Stimulated activated CD4-positive, alpha-beta T cell treated with anti-CD3 and anti-CD28 coated beads, Interleukin-1b, Interleukin-23, amount 100 ng/mL, for 48 hours (primary cell): ENCODE measurements at places on chromosomes 7 and 10.

- no peak for DNase-seq
Observed at GRCh38 chr10:110652475-110653118, 8.5 kb downstream of the RBM20 start.

DNA sequence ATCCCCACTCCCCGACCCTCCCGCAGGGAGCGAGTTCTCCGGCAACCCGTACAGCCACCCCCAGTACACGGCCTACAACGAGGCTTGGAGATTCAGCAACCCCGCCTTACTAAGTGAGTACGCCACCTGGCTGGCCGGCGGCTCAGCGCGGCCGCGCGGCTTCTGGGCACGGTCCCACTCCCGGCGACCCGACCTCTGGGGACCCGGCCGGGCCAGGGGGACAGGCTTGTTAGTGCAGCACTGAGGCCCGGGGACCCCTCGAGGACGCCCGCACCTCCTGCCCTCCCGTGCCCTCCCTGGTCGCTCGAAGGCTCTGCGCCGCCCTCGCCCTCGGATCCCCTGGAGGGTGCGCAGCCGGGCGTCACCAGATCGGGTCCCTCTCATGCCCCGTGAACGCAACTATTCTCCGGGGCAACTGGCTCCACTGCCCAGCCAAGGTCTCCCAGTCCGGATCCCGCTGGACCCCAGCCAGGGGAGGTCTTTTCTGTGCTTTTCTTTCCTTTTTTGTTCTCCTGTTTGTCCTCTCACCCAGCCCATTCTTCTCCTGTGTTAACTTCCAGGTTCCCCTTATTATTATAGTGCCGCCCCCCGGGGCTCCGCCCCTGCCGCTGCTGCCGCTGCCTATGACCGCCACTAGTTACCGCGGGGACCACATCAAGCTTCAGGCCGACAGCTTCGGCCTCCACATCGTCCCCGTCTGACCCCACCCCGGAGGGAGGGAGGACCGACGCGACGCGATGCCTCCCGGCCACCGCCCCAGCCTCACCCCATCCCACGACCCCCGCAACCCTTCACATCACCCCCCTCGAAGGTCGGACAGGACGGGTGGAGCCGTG lies 81.8 kb downstream of the PAX2 start:
- DNase-seq: no peak

- no peak for DNase-seq
Observed at GRCh38 chr10:73161662-73162061, 6.1 kb downstream of the ECD start.

DNA sequence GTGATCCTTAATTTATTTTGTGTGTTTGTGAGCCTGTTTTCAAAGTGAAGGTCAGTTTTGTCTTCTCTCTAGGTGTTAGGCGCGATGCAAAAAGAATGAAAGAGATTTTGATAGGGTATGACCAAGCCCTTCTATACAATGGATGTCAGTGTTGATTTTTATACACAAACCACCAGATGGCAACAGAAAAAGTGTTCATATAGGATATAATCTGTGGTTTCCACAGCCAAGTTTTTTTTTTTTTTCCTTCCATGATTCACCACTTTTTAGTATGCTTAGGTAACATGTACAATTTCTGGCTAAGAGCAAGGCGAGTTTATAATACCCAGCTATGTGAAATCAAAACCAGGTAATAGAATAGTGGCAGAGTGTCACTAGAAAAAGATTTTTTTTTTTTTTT lies 8.1 kb downstream of the SDK1 start:
- no peak for DNase-seq

DNA sequence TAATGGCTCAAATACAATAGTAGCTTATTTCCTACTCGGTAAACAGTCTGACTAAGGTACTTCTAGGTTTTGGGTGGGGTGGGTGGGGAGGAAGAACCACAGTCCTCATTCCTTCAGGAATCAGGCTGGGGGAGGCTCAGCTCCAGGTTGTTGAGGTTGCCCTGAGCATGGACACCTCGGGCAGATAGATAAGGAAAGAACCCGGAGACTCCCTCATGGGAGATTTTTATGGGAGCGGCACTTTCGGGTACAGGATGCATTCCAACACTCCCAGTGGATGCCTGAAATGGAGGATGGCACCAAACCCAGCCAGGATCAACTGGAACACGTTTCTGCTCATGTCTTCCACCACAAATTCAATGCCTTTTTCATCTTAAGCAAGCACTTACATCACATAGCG lies 5.5 kb upstream of the GSDME start:
- no peak for DNase-seq

DNA sequence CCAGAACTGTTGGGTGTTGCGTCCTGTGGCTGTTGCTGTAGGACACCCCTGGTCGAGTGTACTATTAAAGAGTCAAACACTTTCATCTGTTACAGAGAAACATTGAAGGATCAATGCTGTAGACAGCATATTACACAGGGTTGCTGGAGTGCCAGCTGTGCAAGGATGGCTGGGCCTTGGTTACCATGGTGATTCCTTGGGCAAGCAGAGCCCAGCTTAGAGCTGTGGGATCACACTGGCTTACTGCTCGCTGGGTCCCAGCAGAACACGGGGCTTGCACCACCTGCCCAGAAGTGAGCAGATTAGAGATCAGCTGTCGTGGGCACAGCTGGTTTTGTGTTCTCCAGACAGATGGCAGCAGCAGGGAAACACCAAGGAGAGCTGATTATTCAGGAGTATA lies 76.0 kb downstream of the GPR141 start:
- DNase-seq: no peak

GRCh38 chr10:52779541-52780390 lies 7.2 kb upstream of the MBL2 start:
- peak; percentile 43 for DNase-seq

DNA sequence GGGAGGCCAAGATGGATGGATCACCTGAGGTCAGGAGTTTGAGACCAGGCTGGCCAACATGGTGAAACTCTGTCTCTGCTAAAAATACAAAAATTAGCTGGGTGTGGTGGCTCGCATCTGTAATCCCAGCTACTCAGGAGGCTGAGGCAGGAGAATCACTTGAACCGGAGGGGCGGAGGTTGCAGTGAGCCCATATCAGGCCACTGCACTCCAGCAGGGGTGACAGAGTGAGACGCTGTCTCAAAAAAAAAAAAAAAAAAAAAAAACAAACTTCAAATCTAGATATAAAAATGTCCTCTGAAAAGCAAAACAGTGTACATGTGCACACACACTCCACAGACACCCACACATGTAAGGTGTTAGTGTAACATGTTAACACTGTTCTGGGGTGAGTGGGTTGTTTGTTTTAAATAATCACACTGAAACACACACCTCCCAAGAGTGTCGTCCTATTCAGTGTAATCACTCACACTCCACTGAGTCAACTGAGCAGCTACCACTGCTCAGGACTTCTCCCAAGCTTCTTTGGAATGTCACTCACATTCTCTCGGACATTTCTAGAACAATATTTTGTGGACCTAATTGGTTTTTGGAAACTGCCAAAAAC lies 12.8 kb upstream of the RGS10 start:
- no peak for DNase-seq

- DNase-seq: peak; percentile 45
Observed at GRCh38 chr7:36286226-36286625, 103.4 kb upstream of the ANLN start.

DNA sequence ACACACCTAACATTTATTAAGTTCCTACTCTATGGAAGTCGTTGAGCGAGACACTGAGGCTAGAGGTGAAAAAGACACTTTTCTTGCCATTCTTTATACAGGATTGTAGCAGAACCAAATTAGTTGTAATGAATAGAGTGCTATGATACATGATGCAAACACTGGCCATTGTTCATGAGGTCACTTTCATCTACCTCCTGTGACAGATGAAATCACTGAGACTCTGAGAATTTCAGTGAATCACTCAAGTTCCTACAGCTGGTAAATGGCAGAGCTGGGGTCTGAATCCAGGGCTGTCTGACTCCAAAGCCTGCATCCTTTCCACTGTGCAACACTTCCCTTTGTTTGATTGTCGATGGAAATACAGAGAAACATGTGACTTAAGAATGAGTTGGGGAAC lies 657.6 kb downstream of the LRMDA start:
- no peak for DNase-seq

- DNase-seq: no peak
Observed at GRCh38 chr7:78329001-78329655, 530.6 kb downstream of the PHTF2 start.

- no peak for DNase-seq
Observed at GRCh38 chr10:125792342-125793300, 17.0 kb upstream of the MMP21 start.

DNA sequence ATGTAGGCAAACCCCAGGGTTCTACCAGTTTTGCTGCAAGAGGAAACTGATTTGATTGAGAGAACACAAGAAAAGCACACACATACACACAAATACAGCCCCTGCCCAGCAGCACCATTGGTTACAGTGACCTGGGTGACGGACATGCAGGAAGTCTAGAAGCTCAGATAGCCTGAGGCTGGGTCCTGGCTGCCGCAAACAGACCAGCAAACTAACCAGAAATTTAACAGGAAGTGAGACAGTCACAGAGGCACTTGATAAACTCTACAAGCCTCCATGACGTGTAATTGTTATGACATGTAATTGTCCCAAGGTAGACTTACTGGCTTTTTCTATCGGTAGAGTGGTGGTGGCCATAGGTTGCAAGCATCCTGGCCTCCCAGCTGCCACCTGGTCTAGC lies 58.9 kb downstream of the PRKAR2B start:
- no peak for DNase-seq

- peak; percentile 40 for DNase-seq
Observed at GRCh38 chr7:32506266-32507054, 11.2 kb downstream of the AVL9 start.

GRCh38 chr7:102828286-102828685 lies 79.5 kb downstream of the FAM185A start:
- DNase-seq: no peak

DNA sequence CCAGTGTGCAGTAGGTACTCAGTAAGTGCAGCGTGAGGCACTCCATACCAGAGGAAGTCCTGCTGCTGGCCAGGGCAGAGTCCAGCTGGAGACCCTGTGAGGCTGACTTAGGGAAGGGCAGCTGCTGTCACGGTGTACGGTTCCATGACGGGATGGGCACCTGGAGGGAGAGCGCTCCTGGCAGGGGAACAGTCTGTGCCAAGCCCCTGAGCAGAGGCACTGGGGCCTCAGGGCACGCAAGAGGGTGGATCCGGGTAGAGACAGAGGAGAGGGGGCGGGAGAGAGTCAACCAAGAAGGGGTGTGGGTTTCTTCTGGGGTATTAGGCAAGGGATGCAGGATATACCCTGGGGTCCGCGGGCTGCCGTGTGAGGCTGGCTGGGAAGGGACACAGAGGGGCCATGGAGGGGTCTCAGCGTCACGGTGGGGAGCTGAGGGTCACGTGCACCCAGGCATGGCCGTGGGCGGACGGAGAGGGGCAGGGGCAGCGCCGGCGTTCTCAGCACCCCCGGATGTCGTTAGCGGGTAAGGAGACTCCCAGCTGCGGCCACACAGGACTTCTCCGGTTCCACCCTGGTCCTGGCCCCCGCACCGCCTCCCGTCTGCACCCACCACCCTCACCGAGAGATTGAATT lies 70.5 kb downstream of the MICALL2 start:
- DNase-seq: no peak

DNA sequence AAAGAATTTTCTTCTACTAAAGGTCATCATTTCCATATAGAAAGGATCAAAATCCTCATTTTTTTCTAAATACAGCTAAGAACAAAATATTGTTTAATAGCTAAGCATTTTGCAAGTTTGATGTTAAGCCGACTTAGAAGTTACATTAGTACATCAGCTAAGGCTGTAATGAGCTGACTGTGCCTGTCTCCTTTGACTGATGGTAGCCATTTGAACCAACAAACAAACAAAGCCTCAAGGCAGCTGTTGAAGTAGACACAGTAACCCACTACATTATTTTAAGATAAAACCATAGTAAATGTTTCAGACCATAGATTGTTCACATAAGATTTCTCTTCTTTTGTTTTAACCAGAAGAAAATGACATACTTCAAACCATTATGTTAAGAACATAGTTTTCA lies 210.9 kb upstream of the VSTM2A start:
- DNase-seq: no peak

DNA sequence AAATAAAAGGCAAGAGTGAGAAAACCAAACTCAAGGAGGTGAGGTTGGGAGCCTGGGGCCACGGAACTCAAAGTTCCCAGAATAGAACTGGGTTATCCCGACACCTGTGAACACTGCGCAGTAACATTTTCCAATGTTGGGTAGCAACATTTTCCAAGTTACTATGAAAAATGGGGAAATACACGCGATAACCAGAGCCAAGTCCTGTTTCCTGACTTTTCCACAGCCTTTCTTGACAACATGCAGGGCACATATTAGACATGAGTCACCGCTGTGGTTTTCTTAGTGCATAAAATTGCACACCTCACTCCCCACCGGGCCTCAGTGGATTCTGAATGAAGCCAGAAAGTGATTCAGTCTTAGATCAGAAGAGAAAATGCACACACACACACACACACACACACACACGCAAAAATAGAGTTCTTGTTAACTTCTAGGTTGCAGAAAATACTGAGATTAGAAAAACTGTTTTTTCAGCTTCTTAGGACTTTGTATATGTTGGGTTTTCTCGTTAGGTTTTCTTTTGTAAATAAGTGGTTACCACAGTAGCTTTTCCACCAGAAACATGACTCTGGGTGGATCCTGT lies 70.0 kb downstream of the CAMK1D start:
- peak; percentile 85 for DNase-seq

- DNase-seq: no peak
Observed at GRCh38 chr7:99399597-99399996, 8.8 kb downstream of the PDAP1 start.

- no peak for DNase-seq
Observed at GRCh38 chr7:137539111-137539715, 195.7 kb upstream of the PTN start.

- no peak for DNase-seq
Observed at GRCh38 chr7:134649226-134649775, 2.6 kb downstream of the BPGM start.

DNA sequence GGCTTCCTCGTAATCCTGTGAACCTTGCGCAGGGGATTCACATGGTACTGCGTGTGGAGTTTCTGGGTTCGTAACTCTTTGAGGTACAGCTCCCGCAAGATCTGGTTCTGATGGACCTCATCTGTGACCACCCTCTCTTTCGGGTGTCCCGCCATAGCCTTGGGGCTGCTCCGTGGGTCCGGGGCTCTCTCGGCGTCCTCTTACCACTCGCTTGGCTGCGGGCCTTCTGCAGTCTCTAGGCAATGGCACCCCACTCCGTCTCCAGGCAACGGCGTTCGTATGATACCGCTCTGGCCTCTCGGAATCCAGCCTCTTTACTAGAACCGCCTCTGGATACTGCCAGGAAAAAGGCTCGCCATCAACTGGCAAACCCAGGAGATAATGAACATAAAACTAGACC lies 54.7 kb upstream of the AMPH start:
- no peak for DNase-seq
